RPMI7951 (cell line): ENCODE measurements at places on chromosomes 16 and 17. TPM values are rescaled to one million over a fixed set of nuclear protein-coding genes. Genes with fewer than 3 reads are reported as not detected.

TAT gene
- total RNA-seq, result not detected in 2 replicates

FOXC2 gene
- 1.3 and 1.6 TPM in 2 replicates for total RNA-seq

GP1BA gene
- total RNA-seq, result not detected in 2 replicates

SPAG9 gene
- total RNA-seq, result 43.8 and 55.3 TPM in 2 replicates

KRTAP1-5 gene
- not detected in 2 replicates for total RNA-seq

CDK12 gene
- total RNA-seq, result 15.6 and 20.8 TPM in 2 replicates

GUCY2D gene
- not detected in 2 replicates for total RNA-seq

GRAPL gene
- total RNA-seq, result not detected in 2 replicates

KIF19 gene
- not detected in 2 replicates for total RNA-seq

PABPN1L gene
- not detected in 2 replicates for total RNA-seq

DNA sequence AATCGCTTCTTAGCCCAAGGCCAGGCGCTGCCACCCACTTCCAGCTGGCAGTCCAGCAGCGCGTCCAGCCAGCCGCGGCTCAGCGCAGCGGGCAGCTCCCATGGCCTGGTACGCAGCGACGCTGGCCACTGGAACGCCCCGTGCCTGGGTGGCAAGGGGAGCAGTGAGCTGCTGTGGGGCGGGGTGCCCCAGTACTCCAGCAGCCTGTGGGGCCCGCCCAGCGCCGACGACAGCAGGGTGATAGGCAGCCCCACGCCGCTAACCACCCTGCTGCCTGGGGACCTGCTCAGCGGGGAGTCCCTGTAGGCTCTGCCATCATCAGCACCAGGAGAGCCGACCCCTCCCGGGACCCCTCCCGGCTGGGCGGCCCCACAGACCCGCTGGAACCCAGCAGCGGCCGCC, 24.0 kb downstream of the TMC6 start:
- no peak for DNase-seq

DNA sequence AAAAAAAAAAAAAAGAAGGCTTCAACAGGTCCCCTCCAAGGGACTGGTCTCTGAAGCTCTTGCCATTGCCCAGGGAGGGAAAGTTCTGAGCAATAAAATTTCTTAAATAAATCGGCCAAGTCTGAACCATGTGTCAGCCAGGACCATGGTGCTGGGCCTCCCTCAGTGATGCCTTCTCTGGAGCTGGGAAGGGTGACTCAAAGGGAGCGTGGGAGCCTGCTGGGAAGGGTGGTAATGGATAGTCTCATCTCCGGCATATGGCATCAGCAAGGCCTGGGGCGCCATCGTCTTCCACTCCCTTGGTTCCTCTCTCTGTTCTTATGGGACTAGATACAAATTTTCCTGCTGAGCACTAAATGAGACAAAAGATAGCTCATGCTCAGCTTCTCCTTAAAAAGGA, 2.3 kb downstream of the VKORC1 start:
- peak; percentile 91 for DNase-seq

DNA sequence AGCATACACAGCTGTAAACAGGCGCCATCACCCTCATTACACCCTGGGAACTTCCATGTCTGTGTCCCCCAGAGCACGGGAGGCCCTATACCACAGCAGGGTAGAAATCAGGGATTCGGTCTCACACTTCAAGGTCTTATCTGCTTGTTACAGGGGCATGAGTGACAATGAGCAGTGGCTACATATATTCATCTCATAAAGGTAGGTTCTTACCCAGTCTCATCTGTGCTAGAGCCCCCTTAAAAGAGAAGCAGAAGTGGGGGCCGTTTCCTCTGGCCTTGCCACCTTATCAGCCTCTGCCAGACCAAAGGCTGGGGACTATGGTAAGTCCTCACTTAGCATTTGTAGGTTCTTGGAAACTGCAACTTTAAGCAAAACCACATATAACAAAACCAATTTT, 46.5 kb downstream of the IRX5 start:
- DNase-seq, result no peak

- DNase-seq, result no peak
These were observed 126.6 kb downstream of the AXIN2 start for GRCh38 chr17:65434878-65435277.

GRCh38 chr16:22670551-22671041, 143.4 kb upstream of the HS3ST2 start:
- DNase-seq, result no peak

DNA sequence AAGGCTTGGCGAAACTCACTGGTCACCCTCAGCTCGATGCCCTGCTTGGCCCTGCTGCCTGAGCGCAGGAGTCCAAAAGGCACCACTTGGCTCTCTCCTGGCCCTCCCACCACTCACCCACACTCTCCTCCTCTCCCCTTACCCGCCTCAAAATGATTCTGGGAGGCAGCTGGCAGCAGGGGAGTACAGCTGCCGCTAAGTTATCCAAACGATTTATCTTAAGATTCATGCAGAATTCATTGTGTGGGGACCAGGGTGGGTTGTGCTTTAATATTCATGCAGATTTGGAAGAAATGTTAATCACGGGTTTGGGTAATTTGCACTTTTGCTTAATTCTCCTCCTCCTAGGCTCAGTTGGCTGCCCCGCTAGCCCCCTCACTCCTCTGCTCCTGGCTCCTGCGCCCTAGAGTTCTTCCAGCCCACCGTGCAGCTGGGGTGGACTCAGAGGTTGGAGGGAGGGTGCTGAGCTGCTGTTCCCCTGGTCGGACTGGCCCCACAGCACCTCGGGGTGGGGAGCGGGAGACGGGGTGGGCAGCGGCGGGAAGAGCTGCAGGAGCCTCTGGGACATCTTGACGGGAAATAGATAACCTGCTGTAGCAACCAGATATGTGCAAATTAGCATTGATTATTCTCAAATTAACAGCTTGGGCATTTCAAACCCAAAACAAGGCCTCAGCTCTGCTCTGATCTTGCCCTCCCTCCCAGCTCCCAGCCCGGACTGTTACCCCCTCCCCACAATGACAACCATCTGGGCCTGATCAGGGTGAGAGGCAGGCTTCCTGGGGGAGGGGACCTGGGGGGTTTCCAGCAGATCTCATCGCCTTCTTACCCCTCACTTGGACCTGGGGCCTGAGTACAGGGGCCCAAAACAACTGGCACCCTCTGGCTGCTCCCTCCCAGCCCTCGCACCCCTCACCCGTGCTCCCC, 122.6 kb upstream of the RPL38 start:
- no peak for DNase-seq

DNA sequence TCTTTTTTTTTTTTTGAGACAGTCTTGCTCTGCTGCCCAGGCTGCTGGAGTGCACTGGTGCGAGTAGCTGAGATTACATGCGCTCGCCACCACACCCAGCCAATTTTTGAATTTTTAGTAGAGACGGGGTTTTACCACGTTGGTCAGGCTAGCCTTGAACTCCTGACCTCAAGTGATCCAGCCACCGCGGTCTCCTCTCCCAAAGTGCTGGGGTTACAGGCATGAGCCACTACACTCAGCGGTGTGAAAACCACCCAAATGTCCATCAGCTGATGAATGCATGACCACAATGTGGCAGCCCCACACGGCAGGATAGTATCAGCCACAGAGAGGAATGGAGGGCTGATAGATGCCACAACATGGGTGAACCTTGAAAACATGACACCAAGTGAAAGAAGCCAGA, 2.1 kb downstream of the P2RX5 start:
- DNase-seq, result no peak

- no peak for DNase-seq
These were observed 148.9 kb downstream of the SPACA3 start for GRCh38 chr17:33140413-33141099.

DNA sequence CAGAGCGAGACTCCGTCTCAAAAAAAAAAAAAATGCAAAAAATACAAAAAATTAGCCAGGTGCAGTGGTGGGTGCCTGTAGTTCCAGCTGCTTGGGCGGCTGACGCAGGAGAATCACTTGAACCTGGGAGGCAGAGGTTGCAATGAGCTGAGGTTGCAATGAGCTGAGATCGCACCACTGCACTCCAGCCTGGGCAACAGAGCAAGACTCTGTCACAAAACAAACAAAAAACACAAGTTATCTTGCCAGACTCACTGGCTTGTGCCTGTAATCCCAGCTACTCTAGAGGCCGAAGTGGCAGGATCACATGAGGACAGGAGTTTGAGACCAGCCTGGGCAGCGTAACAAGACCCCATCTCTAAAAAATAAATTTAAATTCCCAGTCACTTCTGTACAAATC, 3.4 kb upstream of the ST3GAL2 start:
- DNase-seq, result no peak

- no peak for DNase-seq
These were observed 146.5 kb upstream of the CORO6 start for GRCh38 chr17:29769225-29769624.

DNA sequence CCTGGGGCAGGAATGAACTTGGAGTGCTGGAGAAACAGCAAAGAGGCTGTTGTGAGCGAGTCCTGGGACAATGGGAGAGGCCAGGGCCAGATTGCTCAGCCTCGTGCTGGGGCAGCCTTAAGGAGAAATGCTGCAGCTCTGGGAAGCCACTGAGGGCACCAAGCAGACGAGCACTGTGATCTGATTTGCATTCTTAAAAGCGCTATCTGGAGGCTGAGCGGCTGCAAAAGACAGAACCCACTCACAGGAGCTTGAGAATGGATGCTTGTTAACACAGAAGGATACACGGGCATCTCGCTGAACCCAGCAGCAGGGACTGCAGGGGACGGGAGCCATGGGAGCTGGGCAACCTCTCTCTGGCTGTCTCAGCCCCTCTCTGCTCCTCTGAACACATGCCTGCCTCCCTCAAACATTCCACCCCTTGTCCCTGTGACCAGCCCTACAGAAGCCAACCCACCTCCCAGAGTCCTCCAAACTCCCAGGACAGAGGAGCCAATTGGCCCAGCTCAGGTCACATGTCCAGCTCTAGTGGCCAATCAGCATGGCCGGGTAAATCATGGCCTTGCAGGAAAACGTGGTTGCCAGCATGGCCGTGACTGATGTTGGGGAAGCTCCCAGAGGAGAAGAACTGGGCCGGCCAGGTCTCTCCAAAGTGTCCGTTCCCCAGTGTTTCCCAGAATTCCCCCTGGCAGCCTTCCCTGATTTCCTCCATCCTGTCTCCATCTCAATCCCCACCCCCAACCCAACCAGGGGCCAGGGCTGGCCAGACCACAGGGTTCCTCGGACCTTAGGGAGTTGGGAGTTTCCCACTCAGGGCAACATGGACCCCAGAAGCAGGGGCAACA, 60.3 kb downstream of the GSG1L start:
- no peak for DNase-seq

DNA sequence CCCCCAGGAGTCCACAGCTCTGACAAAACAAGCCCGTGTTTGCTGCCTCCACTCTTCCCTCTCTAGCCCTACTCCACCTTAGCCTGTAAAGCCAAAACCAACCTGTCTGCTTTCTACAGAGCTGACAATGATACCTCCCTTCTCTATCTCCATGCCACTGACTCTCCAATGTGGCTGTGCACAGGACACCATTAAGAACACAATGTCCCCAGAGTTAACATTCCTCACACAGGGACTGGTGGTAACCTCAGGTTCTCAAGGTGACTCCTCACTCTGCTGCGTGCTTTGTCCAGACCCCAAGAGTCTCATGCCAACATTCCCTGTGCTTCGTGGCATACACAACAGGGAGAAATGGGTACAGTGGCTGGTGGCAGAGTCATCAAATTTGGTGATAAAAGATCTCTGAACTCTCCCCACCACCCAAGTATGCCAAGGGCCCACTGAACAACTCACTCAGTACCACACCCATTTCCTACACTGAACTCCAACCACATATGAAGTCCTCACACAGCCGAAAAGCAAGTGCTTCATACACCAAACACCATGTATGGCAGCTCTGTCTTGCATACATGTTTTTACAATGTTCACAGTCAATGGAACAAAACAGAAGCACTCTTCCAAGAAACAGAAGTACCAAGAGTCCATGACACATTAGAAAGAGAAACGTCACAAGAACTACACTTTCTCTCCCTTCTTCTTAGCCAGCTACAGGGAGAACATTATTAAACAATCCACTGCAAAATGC, 21.1 kb downstream of the CSNK2A2 start:
- no peak for DNase-seq

GRCh38 chr16:6884002-6884401, 448.6 kb upstream of the RBFOX1 start:
- no peak for DNase-seq

GRCh38 chr17:77408284-77408683, 267.5 kb downstream of the SEC14L1 start:
- DNase-seq, result no peak
